ENCODE measurements at places on chromosomes 12 and 14. TPM values are rescaled to one million over a fixed set of nuclear protein-coding genes. Genes with fewer than 3 reads are reported as not detected.

- H3K4me3 ChIP-seq, result no peak overlapping the region
- H3K36me3 ChIP-seq, result no peaks in the 10 kb centered on the region
- no peak overlapping the region for H3K27ac ChIP-seq
Observed at GRCh38 chr12:28278499-28278898, 88.2 kb downstream of the CCDC91 start.

Gene SUSD6
- total RNA-seq, result 106 TPM

DNA sequence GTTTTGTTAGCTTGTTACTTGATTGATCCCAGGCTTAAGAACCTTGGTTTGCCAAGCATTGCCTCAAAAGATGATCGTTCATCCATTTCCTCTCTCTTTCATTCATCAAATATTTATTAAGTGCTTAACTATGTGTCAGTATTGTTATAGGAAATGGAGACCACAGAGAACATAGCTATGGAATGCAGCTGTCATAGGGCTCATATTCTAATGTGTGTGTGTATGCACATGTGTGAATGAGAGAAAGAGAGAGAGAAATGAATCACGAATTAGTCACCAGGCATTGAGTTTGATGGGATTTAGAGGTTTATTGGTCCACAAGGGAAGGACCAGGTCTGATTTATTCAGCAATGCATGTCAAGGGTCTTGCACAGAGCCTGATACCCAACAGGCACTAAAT lies 71.0 kb upstream of the FBXO21 start:
- peaks cover 9% of the 10 kb centered on the region for H3K36me3 ChIP-seq
- peaks cover under 1% of the 10 kb centered on the region for H3K27me3 ChIP-seq
- no peaks in the 10 kb centered on the region for H3K4me1 ChIP-seq

Gene CPNE6
- total RNA-seq, result 0.44 TPM

DNA sequence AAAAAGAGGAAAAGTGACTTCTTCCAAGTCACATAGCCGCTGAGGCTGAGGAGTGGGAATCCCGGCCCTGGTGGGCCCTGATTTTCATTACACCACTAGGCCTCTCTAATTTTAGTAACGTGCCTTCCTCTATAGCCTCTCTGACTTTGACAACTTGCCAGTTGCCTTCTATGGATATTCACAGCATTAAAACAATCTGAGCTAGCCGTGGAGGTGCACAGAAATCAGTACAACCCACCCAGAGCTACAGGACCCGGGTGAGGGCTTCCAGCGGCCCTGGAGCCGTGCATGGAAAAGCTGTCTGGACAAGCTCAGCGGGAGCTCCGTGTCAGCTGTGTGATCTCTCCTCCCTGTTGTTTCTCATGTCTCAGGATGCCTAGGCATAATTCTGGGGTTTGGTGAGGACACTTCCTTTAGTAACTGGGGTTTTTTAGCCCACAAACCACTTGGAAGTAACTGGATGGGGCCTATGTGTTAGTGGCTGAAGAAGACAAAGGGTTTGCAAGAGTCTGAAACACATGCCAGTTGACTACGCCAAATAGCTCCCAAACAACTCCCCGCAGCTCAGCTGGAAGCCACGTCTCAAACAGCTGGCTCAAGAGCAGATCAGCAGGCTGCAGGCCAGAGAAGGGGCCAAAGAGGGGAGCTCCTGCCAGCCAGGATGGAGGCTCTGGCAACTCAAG lies 53.0 kb downstream of the SSH1 start:
- H3K27me3 ChIP-seq, result peaks cover 9% of the 10 kb centered on the region
- H3K4me1 ChIP-seq, result peaks cover 65% of the 10 kb centered on the region
- peak overlapping the region; percentile 84 for H3K27ac ChIP-seq
- DNase-seq, result no peak

- H3K4me3 ChIP-seq, result no peak overlapping the region
- no peaks in the 10 kb centered on the region for H3K36me3 ChIP-seq
- no peak overlapping the region for H3K27ac ChIP-seq
Observed at GRCh38 chr12:104648756-104649155, 192.0 kb downstream of the CHST11 start.
